ENCODE measurements at places on chromosomes 12 and 14.
A peak's percentile ranks its signal among the peaks of the same experiment; 100 is the strongest.

DNA sequence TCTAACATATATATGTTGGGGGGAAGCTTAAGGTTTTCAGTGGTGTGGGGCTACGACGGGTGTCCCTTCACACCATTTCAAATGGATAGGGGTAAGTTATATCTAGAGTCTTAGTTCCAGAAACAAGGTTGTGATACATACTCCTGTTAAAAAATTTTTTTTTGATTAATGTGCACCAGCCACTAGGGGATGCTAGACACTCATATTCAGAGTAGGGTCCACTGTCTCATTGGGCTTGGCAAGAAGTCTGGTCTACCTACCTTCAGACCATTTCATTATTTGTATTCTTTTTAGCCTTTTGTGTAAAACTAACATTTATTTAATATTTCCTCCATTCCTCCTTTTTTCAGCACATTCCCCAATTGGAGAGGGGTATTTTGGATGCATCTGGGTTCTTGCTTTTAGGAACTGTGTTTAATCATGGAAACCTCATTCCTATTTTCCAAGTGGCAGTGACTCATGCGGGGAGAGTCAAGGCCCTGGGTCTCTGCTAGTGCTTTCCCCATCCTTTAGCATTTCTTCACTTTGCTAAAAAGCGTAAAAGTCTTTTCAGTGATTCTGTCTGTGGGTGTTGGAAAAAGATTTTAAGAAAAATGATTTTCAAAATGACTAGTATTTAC lies 33.4 kb downstream of the ANO4 start:
- peak; percentile 54 for DNase-seq

GRCh38 chr14:74579447-74580274 lies 32.4 kb downstream of the LTBP2 start:
- DNase-seq = peak; percentile 73

DNA sequence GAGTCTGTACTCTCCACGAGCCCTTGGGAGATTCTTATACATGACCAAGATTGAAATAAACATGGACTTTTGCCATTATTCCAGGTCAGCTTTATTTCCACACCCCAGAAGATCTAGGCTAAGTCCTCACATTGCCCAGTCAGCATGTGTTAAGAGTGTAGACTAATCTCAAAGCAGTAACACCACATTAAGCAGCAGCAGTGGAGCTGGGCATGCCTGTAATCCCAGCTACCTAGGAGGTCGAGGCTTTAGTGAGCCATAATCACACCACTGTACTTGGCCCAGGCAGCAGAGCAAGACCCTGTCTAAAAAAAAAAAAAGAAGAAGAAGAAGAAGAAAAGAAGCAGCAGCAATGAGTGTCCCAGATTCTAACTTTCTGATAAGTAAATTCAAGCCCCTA lies 65.5 kb downstream of the C12orf56 start:
- no peak for DNase-seq

DNA sequence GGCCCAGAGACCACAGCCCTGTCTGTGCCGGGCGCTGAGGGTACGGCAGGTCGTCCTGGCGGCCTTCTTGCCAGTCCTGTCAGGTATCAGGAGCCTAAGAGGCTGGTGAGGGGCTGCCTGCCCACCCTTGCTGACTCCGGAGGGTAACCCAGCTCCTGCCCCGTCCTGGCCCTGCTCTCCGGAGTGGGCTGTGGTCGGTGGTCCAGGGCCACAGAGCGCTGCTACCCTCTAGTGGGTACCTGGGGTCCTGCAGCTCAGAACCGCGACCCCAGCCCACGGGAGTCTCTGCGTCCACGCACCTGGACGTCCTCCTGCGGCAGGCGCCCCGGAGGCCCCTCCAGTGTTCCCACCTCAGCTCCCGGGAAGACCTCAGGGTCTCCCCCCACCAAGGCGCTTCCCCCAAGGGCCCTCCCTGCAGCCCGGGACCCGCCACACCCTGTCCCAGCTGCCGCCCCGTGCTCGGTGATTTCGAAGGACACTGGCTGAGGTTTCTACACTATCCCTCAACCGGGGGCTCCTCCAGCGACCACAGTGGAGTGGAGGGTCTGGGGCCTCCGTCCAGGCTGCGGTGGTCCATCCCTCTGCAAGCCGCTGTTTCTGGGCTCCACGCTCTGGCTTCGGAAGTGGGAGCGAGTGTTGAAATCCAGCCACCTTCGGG lies 75.9 kb upstream of the FBRSL1 start:
- no peak for DNase-seq

- DNase-seq = no peak
Observed at GRCh38 chr12:112352921-112353320, 29.3 kb downstream of the HECTD4 start.

DNA sequence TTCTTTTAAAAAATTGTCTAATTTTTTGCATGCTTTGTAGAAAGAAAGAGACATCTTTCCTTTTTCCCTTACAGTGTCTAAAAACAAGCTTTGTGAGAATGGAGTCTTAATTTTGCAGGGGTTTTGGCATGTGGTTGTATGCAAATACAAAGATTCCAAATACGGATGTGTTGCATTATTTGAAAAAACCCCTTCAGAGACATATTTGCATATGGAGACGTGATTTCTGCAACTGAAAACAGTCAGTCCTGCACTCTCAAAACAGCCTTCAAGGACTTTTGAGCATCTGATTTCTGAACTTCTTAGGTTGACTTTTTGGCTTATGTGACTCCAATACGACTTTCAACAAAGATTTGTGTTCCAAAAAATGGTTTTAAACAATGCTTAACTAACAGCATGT lies 7.8 kb downstream of the IRAK3 start:
- DNase-seq = no peak

All from GM03348 (cell line).